ENCODE measurements at places on chromosomes 7 and 10. TPM values are rescaled to one million over a fixed set of nuclear protein-coding genes. Genes with fewer than 3 reads are reported as not detected.

The HOGA1 gene
- 25.6 TPM for total RNA-seq

The THSD7A gene
- 0.85 TPM for total RNA-seq

GRCh38 chr10:105148921-105149320 is 507.8 kb downstream of the SORCS3 start:
- no peak overlapping the region for H3K4me3 ChIP-seq
- no peaks in the 10 kb centered on the region for H3K27me3 ChIP-seq
- no peaks in the 10 kb centered on the region for H3K36me3 ChIP-seq

The FAM24B gene
- 1.7 TPM for total RNA-seq

The SLIT1 gene
- not detected for total RNA-seq

DNA sequence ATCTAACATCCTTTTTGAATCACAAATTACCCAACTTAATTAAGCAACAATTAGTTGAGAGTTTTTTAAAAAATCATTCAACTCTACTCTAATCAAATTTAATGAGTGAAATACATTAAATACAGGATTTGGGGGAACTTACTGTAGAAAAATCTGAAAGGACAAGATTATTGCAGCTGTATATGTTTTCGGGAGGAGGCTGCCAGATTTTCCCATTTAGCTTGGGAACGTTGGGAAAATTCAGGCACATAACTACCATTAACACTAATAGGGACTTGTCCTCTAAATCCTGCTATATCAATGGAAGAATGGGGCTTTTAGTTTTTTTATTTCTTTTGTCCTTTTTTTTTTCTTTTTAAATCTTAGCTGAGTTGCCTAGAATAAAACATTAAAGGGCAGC is 691.4 kb upstream of the FZD8 start:
- no peak for DNase-seq
- no peak overlapping the region for H3K27ac ChIP-seq
- no peaks in the 10 kb centered on the region for H3K27me3 ChIP-seq

The FXYD4 gene
- not detected for total RNA-seq

The CFAP70 gene
- 1.1 TPM for total RNA-seq

The RPEL1 gene
- not detected for total RNA-seq

GRCh38 chr7:80729591-80730320 is 91.3 kb downstream of the CD36 start:
- H3K27ac ChIP-seq = no peak overlapping the region
- H3K27me3 ChIP-seq = no peaks in the 10 kb centered on the region
- DNase-seq = no peak
- no peaks in the 10 kb centered on the region for H3K36me3 ChIP-seq

GRCh38 chr7:22945584-22945983 is 68.3 kb downstream of the HYCC1 start:
- H3K36me3 ChIP-seq = peaks cover 7% of the 10 kb centered on the region
- no peak for DNase-seq
- H3K4me3 ChIP-seq = no peak overlapping the region
- H3K27ac ChIP-seq = no peak overlapping the region

- no peak overlapping the region for H3K27ac ChIP-seq
- DNase-seq = no peak
- H3K36me3 ChIP-seq = no peaks in the 10 kb centered on the region
Observed at GRCh38 chr7:93629291-93629801, 54.8 kb upstream of the CALCR start.

The SLC18A3 gene
- total RNA-seq = not detected

The LGI1 gene
- total RNA-seq = 0.44 TPM

GRCh38 chr7:54995610-54996363 is 23.0 kb upstream of the EGFR start:
- no peak for DNase-seq
- no peak overlapping the region for H3K27ac ChIP-seq
- no peaks in the 10 kb centered on the region for H3K27me3 ChIP-seq
- no peak overlapping the region for H3K4me3 ChIP-seq
- no peaks in the 10 kb centered on the region for H3K4me1 ChIP-seq

DNA sequence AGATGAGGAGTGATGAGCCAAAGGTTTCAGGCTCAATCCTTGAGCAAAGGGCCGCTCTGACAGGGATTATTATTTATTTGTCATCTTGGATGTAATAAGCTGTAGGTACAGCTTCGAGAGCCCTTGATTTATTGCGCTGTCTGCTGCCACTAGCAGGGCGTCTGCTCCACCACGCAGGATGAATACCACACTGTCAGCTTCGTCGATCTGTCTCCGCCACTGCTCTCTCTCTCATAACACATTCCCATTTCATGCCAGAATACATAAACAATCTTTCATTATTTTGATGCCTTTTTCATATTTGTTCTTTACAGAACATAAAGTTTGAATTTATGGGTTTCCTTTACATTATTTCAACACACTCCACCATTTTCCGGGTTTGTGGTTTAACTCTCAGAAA is 276.6 kb downstream of the LRMDA start:
- H3K4me3 ChIP-seq = no peak overlapping the region
- no peaks in the 10 kb centered on the region for H3K27me3 ChIP-seq
- no peak for DNase-seq
- H3K36me3 ChIP-seq = no peaks in the 10 kb centered on the region
- H3K27ac ChIP-seq = no peak overlapping the region

The NUDT13 gene
- 0.90 TPM for total RNA-seq

DNA sequence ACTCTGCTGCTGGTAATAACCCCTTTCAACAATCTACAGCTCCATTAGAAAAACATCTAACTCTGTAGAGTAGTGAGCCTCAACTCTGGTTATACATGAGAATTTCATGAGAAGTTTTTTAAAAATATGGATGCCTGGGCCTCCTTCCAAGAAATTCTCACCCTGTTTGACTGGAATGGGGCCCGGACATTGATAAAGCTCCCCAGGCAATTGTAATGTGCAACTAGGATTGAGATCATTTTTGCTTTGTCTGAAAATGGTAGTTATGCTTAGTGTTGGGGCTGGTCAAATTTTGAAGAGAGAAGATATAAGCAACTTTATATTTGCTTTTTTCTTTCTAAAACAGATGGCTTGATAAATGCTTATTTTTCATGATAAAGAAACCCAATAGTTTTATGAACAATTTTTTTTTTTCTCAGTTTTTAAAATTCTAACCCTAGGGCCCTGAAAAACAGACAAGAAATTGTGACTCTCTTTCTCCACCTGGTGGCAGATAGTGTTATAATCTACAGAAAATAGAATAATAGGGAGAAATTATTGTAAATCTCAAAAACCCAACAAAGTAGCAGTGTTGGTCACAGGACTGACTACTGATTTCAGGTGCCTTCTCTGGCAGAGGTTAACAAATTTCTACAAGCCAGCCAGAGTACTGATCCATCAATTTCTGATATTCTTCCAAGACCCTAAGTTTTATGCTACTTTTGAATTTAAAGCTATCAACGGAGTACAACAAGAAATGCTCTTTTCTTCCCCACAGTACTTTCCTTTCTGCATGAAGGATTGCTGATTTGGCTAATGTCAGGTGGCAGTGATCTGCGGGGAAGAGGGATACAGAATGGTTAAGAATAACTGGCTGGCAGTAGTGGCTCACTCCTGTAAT is 174.8 kb downstream of the DKK1 start:
- H3K4me3 ChIP-seq = no peak overlapping the region
- H3K27me3 ChIP-seq = no peaks in the 10 kb centered on the region
- no peak overlapping the region for H3K27ac ChIP-seq
